ENCODE measurements at places on chromosomes 5 and 9.

DNA sequence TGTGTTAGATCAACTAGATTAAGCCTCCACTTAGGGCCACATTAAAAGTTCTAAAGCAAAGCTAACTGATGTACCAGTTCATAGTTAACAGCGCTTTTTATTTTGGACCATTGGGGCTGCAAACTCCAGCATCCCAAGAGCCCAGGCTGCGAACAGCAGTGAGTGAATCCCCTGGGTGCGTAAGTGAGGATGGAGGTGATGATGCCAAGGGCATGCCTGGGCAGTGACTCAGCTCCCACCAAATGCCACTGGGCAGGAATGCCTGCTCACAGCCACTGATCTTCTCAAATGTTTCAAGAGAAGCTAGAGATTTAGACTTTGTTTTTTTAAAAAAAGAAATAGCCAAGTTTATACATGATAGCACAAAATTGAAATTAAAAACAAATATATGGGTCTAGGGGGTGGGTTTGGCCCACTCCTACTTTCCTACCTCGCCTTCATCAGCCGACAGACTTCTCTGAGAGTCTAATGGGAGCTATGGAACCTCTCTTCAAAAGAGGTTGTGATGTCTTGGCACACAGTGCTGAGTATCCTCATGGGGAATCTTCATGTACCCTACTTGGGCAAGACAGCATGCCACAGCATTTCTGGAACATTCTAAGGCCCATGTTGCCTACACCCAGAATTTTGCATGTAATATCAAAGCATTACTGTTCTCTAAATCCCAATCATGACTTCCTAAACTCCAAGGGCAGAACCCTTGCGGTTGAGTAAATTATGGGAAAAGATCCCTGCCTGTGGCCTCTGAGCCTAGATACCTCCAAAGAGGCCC lies 398.1 kb downstream of the EBF1 start:
- no peak for DNase-seq

DNA sequence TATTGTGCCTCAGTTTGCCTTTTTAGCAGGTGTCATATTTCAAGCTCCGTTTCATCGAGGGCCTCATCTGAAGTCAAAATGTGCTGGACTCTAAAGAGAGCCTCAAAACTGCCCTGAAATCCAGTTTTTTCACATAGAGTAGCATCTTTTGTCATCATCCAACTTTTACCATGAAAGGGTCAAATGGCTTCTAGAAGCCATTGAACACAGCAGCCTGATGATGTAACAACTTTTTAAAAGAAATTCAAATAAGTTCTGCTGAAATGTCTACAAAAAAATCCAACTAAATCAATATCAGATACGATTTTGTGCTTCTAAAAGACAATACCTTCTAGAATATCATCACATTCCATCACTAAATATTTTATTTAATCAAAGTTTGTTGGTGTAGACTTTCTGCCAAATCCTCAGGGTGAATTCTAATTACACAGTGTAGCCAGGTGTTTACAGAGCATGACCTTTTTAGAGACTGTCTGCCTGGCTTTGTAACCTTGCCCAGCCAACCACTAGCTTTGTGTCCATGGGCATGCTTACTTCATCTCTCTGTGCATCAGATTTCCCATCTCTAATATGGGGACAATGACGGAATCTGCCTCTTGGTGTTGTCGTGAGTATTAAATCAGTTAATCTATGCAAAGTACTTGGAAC lies 505.0 kb downstream of the EBF1 start:
- no peak for DNase-seq

GRCh38 chr9:110047232-110047954 lies 160.6 kb downstream of the C9orf152 start:
- no peak for DNase-seq

DNA sequence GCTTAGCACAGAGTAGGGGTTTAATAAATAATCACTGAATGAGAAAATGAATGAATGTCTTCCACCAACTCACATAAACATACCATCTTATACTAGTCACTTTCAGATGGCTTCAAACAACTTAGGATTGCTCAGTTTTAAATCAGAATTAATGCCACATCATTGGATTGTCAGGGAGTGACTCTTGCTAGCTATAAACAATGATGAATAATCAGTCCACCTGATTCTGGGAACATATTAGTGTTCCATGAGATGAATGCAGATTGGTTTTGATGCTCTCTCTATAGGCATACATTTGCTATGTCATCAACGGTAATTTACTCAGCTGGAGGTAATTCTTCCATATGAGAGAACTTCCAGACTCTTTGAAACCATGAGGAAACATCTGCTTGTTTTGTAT lies 97.4 kb downstream of the CDH9 start:
- no peak for DNase-seq

DNA sequence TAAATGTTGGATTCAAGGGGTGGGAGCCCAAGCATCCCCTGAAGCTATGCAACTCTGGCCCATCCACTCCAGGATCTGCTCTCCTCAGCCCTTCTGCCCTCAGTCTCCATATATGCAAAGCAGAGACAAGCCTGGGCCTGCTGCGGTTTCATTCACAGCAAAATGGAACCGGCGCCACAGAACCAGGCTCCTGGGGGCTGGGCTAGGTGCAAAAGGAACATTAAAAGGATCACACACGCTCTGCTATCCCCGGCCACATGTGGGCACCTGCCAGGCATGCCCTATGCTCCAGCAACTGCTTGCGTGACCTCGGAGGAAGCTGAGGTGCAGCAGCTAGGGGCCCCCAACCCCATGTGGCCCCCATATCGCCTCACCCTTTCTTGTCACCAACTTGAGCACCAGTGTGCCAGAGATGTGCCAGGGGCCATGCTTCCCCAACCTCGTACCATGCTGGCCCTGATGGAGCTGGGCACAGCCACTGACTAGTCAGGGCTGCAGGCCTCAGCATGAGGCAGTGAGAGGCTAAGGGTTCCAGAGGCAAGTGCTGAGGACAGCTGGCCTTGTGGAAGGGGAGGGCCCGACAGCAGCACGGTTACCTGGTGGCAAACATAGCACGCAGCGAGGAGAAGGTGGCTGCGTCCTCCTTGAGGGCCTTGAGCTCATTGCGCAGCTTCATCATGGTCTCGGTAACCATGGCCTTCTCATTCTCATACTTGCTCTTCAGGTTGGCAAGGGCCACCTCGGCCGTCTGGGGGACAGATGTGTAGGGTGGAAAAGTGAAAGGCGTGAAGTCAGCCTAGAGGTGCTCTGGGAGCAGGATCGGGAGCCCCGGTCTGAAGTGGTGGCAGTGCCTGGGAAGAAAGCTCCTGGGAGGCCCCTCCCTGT lies 47.2 kb downstream of the BICD2 start:
- DNase-seq: no peak

GRCh38 chr5:153447534-153447933 lies 42.9 kb upstream of the GRIA1 start:
- no peak for DNase-seq

DNA sequence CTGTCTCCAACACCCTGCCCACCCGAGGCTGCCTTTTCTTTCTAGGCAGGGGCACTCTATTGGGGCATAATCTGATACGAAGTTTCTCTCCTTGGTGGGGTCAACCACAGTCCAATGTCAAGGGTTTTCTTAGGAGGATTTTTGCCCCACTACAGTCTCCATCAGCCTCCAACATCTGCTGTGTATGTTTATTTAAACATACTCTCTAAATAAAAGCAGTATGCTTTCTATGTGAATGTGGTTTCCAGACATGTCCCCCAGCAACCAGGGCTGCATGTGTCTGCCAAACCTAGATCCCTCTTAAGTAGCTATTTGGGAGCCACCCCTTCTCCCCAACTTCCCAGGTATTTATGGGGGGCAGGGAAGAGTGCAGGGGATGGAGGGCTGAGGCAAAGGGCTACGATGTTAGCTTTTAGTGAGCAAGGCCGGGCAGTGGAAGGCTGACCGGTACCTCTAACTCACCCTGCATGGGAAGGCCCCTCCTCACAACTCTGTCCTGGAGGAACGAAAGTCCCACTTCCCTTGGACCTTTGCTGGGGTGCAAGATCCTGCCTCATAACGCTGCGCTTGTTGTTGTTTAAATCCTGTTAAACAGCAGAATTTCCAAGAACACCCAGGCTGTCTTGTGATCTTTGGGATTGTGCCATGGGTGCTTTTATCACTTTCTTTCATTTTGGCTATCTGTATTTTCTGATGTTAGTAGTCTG lies 75.4 kb downstream of the NREP start:
- DNase-seq: no peak

GRCh38 chr9:133484671-133485437 lies 6.0 kb upstream of the SLC2A6 start:
- no peak for DNase-seq

GRCh38 chr5:29150840-29151239 lies 2042.6 kb upstream of the CDH6 start:
- no peak for DNase-seq

GRCh38 chr9:111914749-111915424 lies 18.3 kb downstream of the UGCG start:
- peak; percentile 35 for DNase-seq

- no peak for DNase-seq
These were observed 286.4 kb upstream of the CDH12 start for GRCh38 chr5:23139338-23140171.

DNA sequence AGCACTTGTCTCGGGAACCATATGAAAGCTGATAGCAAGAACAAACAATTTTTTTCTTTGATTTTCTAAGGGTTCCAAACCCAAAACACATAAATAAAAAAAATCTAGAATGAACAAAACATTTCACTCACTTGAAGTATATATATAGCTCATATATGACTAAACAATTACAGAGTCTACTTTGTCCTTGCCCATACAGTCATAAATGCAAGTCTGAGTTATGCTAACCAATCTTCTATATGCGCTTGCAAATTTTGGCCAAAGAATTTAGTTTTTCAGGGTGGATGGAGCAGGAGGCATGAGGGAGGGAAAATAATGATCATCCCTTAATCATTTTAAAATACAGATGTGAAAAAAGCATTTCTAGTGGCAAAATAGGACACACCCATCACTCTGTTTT lies 370.1 kb downstream of the BNC2 start:
- DNase-seq: no peak

DNA sequence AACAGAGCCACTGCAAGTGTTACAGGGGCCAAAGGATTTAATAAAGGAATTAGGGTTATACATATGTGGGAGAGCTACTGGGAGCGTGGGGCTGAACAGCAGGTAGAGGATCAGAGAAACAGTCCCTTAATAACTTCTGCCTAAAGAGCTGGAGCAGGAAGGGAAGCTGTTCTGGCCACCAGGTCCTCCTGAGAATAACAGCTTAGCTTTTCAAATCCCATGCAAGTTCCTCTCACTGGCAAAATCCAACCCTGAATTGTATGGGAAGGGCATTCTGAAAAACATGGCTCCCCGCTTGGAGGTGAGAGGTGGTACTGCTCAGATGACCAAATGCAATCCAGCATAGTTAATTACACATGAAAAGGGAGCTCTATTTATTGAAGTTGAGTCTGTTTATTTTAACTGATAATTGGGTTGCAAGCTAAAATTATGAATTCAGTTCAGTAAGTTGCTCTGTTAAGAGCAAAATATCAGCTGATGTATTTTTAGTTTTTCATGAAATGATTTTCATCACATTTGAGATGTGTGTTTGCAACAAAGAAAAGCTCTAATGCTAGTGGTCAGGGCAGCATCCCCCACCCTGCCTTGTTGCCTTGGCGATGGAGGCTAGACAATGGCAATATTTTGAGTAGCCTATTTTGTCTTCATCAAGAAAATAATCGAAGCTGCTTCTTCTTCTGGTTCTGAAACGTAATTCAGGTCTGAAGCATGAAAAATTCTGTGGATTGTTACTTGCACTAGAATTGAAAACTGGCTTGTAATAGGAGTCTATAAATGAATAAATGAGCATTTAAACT lies 58.4 kb upstream of the SH3GL2 start:
- DNase-seq: no peak

DNA sequence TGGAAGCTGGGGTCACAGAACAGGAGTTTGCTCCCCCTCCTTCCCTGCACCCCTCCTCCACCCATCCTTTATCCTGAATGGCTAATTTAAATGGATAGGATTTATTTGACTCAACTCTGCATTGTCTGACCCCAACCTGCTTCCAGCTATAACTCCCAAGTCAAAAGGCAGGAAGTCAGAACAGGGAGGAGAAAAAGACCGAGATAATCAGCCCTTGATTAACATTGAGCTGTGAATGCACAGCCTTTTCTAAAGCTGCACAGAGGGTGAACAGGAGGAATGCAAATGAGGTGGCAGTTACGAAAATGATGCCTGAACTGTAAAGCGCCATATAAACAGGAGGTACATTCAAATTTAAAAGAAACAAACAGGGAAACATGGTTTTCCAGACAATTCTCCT lies 152.8 kb downstream of the SPOCK1 start:
- DNase-seq: no peak

GRCh38 chr5:164335837-164336236 lies 830.4 kb downstream of the MAT2B start:
- no peak for DNase-seq

DNA sequence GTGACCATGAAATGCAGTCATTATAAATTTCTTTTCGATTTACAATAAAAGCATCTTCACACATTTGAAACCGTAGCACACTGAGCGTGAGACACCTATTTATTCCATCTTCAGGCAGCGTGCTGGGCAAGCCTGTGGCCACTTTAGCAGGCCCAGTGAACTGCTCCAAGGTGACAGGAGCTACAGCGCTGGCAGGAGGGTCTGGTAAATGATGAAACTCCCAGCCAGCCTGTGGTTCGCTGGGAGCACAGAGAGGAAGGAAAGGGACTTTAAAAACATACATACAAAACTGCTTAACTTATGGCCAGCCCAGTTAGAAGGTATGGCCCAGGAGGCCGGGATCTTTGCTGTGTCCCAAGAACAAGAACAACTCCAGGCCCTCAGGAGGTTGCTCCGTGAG lies 5.1 kb downstream of the RAPGEF1 start:
- DNase-seq: no peak

DNA sequence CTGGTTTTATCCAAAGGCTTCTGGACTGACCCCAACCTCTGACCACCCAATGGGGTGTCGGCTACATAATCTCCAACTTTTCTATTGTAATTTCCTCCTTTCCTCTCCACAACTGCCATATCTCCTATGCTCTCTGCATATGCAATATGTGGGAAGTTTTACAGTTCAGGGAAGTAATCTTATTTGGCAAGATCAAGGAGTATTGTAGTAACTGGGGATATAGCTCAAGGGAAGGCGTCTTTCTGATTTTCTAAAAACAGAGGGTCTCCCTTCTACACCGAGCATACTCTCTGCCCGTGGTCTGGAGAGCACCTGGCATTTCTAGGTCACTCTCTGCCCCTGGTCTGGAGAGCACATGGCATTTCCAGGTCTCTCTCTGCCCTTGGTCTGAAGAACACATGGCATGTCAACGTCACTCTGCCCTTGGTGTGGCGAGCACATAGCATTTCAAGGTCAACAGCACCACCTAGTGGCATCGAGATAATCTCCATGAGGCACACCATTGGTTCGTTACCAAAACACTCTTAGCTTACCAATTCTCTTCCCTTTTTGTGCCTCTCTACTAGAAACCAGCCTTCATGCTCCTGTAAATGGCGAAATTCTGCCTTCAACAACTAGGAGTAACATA lies 616.4 kb upstream of the NUDT12 start:
- no peak for DNase-seq

GRCh38 chr5:54624805-54625568 lies 107.4 kb downstream of the SNX18 start:
- no peak for DNase-seq

- no peak for DNase-seq
These were observed 9.2 kb upstream of the GADD45G start for GRCh38 chr9:89595646-89596045.

- no peak for DNase-seq
These were observed 17.2 kb upstream of the ROR2 start for GRCh38 chr9:91967259-91967658.
